ENCODE measurements at places on chromosomes 4 and X. TPM values are rescaled to one million over a fixed set of nuclear protein-coding genes. Genes with fewer than 3 reads are reported as not detected.

GRCh38 chr4:182213004-182213403 lies 30.2 kb upstream of the TENM3 start:
- DNase-seq: no peak

CLCN4 gene
- polyA plus RNA-seq: 0.11 TPM

COX7B2 gene
- polyA plus RNA-seq: not detected

DNA sequence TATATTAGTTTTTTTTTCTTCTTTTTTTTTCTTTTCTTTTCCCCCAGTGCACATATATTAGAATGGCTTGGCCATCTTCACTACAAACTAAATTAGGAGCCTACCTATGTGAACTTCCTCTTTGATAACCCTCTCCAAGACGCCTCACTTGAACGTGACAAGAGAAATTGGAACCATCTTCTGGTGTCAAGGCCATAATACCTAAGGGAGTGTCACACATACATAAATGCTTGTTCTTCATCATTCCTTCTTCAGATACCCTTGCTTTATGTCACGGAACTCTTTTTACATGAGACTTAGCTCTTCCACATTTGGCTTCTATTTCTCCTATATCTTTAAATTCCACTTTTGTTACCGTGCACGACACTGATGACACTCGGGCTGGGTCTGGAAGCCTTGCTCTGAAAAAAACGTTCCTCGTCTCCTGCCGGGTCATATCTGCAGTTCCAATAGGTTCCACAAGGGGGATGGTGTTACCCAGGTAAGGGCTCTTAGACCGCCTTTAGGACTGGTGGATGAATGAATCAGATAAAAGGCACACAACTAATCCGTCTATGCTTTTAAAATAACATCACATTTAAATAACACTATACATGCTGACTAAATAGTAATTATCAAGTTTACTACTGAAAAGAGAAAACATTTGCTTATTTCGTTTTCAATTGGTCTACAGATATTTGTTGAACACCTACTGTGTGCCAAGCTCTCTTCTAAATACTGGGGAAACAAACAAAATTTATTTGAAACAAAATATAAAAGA lies 19.9 kb downstream of the DGAT2L6 start:
- DNase-seq: no peak

DNA sequence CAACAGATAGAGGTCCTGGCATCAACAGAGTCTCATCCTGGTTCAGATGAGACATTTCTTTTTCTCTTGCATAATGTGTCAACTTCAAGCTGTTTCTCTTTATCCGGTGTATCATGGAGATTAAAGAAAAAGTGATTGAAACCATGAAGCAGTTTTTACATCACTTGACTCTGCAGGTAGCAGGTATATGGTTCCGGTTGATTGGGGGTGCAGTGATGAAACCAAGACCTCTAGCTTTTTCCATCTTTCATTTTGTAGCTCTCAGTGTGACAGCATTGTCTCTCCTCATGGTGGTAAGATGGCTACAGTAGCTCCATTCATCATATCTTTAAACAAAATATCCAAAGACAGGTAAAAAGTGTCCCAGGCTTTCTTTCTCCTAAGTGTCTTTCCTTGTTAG lies 2.4 kb upstream of the HOPX start:
- no peak for DNase-seq

- no peak for DNase-seq
Observed at GRCh38 chrX:23504895-23505294, 162.4 kb upstream of the PRDX4 start.

GRCh38 chrX:63740382-63740781 lies 44.6 kb downstream of the ARHGEF9 start:
- DNase-seq: no peak
